ENCODE measurements at places on chromosomes 12 and 14.

GRCh38 chr12:52636592-52637258 lies 15.3 kb downstream of the KRT2 start:
- DNase-seq, result no peak

DNA sequence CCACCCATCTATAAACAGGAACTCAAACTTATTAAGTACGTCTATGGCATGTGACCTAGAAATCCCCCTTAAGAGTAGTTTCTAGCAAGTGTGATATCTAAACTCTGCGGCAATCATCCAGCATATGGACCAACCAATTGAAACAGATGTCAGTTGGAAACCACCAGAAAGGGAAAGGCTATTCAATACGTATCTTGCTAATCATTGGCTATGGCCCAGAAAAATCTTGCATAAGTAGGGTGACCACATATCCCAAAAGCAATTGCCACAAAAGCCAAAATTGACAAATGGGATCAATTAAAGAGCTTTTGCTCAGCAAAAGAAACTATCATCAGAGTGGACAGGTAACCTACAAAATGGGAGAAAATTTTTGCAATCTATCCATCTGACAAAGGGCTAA lies 24.2 kb downstream of the SYNJ2BP start:
- DNase-seq, result no peak

GRCh38 chr12:84412226-84412625 lies 500.4 kb downstream of the SLC6A15 start:
- DNase-seq, result no peak

DNA sequence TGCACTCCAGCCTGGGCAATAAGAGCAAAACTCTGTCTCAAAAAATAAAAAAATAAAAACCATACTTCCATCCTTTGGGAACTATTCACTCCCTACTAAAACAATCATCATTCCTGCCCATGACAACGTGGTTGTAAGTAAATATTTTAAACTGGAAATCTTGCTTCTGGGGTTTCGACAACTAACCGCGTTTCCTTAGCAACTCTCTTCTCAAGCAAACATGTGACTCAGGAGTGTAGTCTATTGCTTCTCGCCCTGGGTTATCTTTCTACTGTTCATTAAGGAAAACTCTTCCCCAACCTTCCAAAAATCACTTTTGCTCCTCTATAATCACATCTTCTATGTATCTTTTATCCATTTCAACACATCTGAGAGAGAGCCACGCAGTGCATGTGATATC lies 21.8 kb downstream of the APPL2 start:
- DNase-seq, result no peak

DNA sequence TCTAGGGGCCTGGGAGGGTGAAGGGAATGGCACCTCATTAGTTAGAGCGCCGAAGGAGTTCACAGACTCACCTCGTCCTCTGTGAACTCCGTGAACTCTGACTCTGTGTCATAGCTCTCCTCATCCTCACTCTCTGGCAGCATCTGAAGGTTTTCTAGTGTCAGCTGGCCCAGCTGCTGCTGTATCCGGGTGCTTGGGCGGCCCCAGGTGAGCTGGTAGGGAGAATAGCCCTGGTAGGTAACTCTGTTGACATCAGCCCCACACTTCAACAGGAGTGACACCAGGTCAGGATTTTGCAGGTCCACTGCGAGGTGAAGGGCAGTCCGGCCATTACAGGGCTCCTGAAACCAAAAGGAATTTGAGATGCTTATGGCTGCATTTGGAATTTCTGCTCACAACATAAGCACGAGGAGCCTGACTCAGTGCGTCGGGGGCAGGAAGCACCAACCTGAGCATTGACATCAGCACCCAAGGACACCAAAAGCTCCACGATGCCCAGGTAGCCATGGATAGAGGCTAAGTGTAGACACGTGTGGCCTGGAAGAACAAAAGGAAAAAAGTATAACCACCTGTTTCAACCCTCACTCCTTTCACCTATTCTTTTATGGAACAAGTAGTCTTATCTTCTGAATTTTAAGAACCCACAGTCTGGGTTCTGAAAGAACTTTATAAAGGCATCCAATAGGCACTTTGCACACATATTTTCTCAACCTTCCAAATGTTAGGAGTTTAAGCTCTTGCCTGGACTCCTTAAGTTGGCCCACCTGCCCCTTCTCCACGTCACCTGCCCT lies 2.0 kb downstream of the NFKBIA start:
- DNase-seq, result peak; percentile 28

- DNase-seq, result no peak
Measured at GRCh38 chr12:133129368-133130037, 571 bp downstream of the ZNF891 start.

- DNase-seq, result no peak
Measured at GRCh38 chr12:115374480-115375185, 690.7 kb upstream of the TBX3 start.

- DNase-seq, result no peak
Measured at GRCh38 chr12:11684811-11685210, 35.3 kb downstream of the ETV6 start.

DNA sequence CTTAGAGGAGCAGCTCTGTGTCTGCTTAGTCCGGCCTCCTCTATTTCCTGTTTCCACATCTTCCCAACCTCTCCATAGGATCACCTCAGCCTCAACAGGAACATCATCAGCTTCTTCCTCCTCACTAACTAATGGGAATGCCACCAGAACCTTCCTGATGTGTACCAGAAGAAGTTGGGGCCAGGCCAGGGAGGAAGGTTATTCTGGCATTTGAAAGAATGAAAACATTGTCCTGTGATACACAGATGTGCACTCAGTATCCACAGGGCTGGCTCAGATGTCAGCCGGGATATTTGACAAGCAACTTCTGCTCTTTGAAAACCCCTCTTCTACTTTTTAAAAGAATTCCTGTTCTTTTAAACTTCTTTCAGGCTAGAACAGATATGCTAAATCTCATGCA lies 63.6 kb downstream of the TMEM30B start:
- DNase-seq, result no peak
